SW480 (cell line): ENCODE measurements at places on chromosomes 7 and 10.
A peak's percentile ranks its signal among the peaks of the same experiment; 100 is the strongest.

DNA sequence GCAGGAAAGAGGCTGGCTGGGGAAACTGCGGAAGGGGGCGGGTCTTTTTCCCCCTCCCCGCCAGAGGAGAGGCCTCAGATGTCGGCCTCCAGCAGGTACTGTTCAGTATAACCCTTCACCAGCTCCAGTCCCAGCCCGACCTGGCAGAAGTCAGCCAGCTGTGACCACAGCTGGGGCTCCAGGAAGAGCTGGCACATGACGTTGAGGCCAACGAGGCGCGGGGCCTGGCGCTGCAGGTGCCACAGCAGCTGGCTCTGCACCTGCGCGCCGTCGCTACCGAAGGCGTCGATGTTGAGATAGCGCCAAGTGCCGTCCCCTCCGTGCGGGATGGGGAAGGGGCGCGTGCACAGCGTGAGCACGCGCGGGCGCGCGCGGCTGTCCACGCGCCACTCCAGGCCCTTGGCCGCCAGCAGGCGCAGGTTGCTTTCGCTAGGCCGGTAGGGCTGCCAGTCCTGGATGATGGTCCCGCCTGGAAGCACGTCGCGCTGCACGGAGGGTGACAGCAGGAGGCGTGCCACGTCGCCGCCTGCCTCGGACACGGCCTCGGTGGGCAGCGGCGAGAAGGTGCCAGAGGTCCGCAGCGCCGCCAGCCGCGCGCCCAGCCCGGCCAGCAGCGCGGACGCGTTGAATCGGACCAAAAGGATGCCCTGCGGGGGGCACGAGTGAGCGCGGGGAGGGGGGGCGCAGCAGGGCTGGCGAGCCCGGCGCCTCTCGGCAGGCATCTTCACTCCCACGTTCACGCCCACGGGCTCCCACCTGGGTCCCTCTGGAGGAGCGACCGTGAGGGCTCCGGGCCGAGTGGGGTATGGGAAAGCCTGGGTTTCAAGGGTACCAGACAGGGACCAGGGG is 6.9 kb upstream of the VGF start:
- peak; percentile 67 for DNase-seq

- DNase-seq = no peak
These were observed 513.6 kb downstream of the HTR7 start for GRCh38 chr10:90344226-90344625.

DNA sequence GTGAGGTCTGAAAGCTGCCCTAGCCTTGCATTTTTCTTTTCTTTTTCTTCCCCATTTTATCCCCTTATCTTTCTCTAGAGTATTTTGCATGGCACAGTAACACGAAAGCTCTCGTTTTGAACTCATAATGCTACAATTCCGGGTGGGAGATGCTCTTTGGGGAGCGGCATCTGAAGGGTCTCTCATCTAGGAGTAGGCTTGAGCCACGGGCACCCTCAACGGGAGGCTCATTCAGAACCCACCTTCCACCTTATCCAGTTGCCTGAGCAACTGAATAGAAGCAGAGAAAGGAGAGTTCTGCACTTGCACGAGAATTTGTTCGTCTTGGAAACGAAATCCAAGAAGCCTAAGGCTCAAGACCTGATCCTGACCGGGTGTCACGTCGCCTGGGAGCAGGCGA is 603.5 kb upstream of the FOXK1 start:
- DNase-seq = no peak

DNA sequence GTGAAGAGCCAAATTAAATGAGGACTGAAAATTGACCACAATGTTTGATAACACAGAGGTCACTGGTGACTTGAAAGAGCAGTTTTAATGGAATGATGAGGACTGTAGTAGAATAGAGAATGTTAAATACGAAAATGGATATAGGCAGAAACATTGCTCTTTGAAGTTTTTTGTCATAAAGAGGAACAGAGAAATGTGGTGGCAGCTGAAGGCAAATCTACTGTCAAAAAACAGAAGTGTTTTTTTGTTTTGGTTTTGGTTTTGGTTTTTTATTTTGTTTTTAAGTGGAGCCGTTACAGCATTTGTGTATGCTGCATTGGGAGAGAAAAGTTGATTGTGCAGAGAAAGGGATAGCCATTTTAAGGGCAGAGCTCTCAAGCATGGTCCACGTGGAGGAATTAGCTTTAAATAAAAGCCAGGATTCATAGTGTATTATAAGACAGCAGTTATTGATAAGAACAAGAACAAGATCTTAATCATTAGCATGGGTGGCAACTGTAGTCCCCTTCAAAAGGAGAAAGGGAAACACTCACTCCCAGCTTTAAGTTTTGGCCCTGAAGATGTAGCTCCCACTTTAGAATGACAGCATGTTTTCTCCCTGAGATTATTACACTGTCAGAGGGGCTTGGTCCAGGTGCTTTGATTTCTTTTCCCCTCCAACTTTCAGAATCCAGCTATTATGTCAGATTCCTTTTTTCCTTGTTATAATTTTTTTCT is 156.7 kb upstream of the BET1 start:
- DNase-seq = peak; percentile 47

- no peak for DNase-seq
These were observed 174.3 kb downstream of the ADAM12 start for GRCh38 chr10:126214021-126214420.

GRCh38 chr7:140222814-140223213 is 46.0 kb upstream of the KDM7A start:
- DNase-seq = no peak

DNA sequence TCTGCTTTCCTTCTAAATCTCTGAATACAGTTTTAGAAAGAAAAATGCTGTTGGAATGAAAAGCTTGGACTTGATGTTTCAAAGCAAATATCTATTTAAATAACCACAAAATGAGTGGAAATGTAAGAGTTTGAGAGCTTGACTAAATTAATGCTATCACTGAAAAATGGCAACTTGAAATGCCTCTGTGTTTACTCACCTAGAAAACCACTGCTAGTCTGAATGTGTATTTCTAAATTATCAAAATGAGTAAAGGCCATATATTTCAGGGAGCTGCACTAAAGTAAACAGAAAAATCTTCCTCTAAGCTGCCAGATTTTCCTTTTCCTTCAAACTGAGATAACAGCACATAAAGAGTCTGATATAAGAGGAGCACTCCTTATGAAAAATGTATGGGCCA is 87.9 kb downstream of the DPY19L1 start:
- no peak for DNase-seq

- DNase-seq = no peak
These were observed 332.2 kb downstream of the CCSER2 start for GRCh38 chr10:84660450-84661159.

DNA sequence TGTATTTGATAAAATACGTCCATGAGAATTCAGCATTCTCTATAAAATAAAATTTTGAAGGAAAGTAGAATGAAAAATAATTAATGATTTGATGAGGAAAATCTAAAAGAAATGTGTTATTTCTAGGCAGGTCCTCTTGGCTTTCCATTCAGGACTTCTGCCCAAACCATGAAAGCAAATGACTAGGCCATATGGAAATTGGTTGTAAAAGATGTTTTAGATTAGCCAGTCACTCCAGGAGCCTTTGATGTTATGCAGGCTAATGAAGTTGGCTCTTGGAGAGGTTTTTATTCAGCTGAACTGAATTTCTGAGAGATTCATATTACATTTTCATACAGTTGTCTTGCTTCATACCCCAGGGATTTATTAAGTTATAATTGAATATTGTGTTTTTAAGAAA is 452.8 kb downstream of the SDK1 start:
- DNase-seq = no peak

DNA sequence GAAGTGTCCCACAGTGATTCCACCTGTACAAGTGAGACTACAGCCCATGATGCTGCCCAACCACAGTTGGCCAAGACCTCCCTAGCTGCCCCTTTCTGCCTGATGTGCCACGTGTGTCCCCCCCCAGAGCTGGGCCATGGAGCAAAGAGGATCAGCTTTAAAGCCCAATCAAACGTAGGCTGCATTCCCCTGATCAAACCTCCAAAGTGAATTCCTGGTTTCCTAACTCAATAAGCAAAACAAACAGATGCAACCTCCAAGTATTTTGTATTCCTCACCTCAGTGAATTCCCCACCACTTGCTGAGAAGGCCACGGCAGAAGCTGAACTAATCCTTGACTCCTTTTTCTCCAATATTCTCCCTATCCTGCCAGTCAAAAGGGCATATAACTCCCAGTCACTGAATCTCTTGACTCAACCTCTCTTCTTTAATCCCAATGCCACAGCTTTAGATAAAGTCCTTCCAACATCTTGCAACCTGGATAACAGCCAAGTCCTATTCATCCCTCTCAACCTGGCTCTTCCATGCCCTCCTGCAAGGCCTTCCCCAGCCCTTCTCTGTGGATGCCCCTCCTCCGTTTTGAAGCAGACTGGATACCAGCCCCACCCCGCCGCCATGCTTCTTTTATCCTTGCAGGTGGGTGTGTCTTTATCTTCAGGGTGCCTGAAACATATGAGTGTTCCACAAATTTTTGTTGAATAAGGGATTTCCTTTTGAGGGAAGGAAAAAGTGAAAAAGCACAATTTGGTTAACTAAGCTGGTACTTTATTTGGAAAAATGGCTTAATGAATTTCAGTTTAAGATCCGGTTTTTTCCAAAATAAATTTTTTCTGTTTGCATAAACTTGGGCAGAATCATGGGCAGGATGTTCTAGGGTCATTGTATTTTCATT is 285.2 kb upstream of the MKLN1 start:
- no peak for DNase-seq

GRCh38 chr10:23376229-23376655 is 31.6 kb upstream of the C10orf67 start:
- DNase-seq = no peak

GRCh38 chr10:126186766-126187165 is 201.5 kb downstream of the ADAM12 start:
- DNase-seq = peak; percentile 13

DNA sequence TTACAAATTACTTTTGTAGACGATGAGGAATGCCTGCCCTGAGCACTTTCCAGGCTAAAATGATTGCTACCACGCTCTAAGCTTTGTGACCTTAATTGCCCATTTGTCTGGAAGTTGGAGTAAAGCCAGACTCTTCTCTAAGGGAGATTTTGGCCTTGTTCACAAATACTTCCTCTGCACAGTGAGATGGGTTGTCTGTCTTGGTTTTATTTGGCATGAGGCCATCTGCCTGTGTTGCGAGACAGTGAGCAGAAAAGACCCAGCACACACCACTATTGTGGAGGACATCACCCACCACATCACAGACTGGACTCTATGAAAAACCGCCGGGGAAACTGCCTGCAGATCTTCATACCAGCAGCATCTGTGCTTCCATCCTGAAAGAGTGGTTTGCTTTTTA is 138.4 kb downstream of the BICC1 start:
- DNase-seq = no peak

DNA sequence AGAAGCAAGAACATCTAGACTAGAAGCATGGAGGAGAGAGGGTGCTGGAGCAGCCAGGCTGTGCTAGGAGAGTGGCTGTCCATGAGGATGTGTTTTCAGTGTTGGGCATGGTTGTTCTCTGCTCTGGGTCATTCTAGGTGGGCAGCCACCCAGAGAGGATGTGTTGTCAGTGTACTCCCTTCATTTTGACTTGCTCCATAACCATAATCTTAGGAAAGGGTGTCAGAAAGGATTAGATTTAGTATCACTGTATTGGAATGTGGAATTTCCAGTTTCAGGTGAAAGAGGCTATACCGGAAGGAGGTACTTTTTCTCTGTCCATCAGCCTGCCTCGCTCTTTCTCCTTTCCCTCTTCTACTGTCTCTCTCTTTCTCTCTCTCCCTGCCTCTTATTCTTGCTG is 474.5 kb upstream of the PODXL start:
- DNase-seq = no peak

- DNase-seq = peak; percentile 71
These were observed 10.5 kb downstream of the SKAP2 start for GRCh38 chr7:26853788-26854393.

DNA sequence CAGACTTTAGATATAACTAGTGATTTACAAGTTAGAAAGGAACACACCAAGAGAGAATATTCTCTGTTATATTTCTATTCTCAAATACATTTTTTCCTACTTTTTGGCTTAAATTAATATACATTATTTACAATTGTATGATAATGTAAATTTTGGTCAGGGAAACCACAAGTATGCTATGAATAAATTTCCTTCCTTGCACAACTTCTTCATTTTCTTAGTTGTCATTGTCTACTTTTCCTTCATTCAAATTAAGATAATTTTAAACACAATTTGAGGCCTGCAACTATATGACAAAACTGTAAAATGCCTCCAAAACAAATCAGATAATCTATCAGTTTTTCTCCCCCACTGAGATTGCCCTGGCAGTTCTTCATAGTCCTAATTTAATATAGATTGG is 131.3 kb downstream of the CDK14 start:
- no peak for DNase-seq

GRCh38 chr7:33130184-33130583 is 820 bp downstream of the BBS9 start:
- DNase-seq = no peak

- DNase-seq = no peak
These were observed 2.9 kb downstream of the MYH16 start for GRCh38 chr7:99275496-99275895.

- no peak for DNase-seq
These were observed 86.2 kb downstream of the HECW1 start for GRCh38 chr7:43198599-43199090.

GRCh38 chr10:30490289-30491000 is 56.5 kb downstream of the MAP3K8 start:
- DNase-seq = no peak

DNA sequence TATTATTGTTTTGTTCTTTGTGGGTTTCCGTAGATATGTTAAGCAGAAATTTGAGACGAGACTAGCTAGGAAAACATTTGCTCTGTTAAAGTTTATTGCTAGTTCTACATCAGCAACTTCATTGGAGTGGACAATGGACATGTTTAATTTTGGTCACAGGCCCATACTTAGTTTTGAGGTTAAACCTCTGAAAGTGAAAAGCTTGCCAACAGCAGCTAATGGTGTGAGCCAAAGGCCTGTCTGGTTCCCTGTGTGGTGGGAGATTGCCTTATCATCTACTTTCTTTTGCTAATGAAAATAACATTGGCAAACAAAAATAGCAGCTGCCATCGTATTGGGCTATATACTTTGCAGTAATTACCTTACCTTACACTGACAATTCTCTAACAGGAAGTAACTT is 388.4 kb upstream of the FZD8 start:
- no peak for DNase-seq

DNA sequence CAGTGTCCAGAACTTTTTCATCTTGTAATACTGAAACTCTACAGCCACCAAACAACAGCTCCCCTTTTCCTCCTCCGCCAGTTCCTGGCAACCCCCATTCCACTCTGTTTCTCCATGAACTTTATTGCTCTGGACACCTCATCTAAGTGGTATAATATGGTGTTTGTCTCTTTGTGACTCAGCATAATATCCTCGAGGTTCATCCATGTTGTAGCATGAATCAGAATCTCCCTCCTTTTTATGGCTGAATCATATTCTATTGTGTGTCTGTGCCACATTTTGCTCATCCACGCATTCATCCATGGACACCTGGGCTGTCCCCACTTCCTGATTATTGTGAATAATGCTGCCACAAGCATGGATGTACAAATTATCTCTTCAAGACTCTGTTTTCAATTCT is 124.4 kb upstream of the FGFR2 start:
- DNase-seq = no peak

- no peak for DNase-seq
These were observed 169.9 kb downstream of the SKIDA1 start for GRCh38 chr10:21355591-21356011.
